GDM1 (cell line): ENCODE measurements at places on chromosomes 5 and 9.
A peak's percentile ranks its signal among the peaks of the same experiment; 100 is the strongest.

GRCh38 chr5:157994906-157995519, 136.1 kb upstream of the CLINT1 start:
- peak; percentile 21 for DNase-seq

GRCh38 chr5:68529581-68529980, 314.0 kb downstream of the PIK3R1 start:
- no peak for DNase-seq

DNA sequence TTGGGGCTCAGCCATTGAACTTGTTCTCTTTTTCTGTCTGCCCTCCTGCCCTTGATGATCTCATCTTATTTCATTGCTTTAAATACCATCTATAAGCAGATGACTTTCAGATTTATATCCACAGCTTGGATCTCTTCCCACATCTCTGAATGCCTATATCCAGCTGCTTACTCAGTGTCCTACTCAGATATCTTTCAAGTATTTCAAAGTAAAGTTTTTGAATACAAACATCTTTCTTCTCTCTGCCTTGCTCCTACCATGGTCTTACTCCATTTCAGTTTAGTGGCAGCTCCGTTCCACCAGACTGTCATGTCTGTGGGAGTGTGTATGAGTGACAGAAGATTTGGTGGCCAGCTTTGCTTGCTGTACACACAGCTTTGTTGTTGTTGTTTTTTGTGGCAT, 59.7 kb downstream of the ERBIN start:
- no peak for DNase-seq

GRCh38 chr9:88932766-88933165, 58.5 kb upstream of the S1PR3 start:
- DNase-seq: no peak

- no peak for DNase-seq
These were observed 52.3 kb upstream of the EGFL7 start for GRCh38 chr9:136610426-136610825.
